ENCODE measurements at places on chromosomes 5 and 9. TPM values are rescaled to one million over a fixed set of nuclear protein-coding genes. Genes with fewer than 3 reads are reported as not detected.

- no peak for DNase-seq
- no peaks in the 10 kb centered on the region for H3K27me3 ChIP-seq
- H3K4me1 ChIP-seq, result peaks cover 30% of the 10 kb centered on the region
- H3K27ac ChIP-seq, result no peak overlapping the region
- H3K4me3 ChIP-seq, result no peak overlapping the region
Measured at GRCh38 chr5:96817506-96817905, 9.8 kb upstream of the ERAP1 start.

DNA sequence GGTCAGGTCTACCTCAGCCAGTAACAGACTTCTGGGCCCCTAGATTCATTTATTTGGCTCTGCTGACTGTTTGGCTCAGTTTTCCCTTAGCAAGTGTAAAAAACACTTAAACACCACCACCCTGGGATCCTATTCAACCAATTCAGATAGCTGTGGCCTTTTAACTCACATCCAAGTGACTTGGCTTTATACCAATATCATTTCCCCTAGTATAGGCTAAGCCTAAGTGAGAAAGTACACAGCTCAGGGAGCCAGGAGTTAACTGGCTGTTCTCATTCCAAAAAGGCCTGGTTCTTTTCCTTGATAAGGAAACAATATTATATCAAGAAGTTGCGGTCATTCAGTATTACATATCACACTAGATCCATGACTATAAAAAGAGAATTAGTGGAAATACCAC, 163.5 kb downstream of the ARL15 start:
- no peaks in the 10 kb centered on the region for H3K27me3 ChIP-seq
- H3K36me3 ChIP-seq, result no peaks in the 10 kb centered on the region
- DNase-seq, result no peak
- peaks cover 12% of the 10 kb centered on the region for H3K4me1 ChIP-seq
- H3K4me3 ChIP-seq, result no peak overlapping the region
- H3K27ac ChIP-seq, result no peak overlapping the region

DNA sequence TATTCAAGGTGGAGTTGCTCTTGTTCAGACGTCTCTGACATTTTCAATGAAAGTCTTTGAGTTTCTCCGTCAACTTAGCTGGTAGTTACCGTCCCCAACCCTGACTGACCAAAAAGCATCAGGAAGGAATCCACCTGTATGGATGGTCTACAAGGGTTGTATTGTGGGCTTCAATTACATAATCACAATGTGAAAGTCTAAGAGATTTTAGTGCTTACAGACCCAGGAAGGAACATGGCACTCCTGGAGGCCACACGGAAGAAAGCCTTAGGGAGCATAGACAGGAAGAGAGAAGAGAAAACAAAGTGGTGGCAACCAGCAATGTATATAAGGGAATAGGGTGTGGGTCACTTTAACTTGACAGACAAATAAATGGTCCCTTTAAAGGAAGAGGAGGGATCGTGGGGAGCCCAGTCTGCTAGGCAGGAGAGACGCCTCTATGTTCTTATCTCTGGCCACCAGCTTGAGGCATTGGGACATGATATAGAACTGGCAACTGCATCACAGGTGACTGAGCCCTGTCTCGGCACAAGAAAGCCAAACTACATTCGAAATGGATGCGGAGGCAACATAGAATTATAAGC, 80.4 kb downstream of the ALDH7A1 start:
- no peak overlapping the region for H3K27ac ChIP-seq
- no peak overlapping the region for H3K4me3 ChIP-seq
- peaks cover 14% of the 10 kb centered on the region for H3K4me1 ChIP-seq
- no peak for DNase-seq
- no peaks in the 10 kb centered on the region for H3K27me3 ChIP-seq

The MCC gene
- 23.5 TPM for total RNA-seq

The GABRA1 gene
- total RNA-seq, result 0.48 TPM

GRCh38 chr5:109748546-109748945, 58.8 kb downstream of the MAN2A1 start:
- no peak overlapping the region for H3K4me3 ChIP-seq
- H3K36me3 ChIP-seq, result peaks cover 3% of the 10 kb centered on the region
- H3K4me1 ChIP-seq, result peaks cover 22% of the 10 kb centered on the region
- DNase-seq, result no peak

All from WTC11 (cell line).